ENCODE measurements at places on chromosomes 12 and 14.
A peak's percentile ranks its signal among the peaks of the same experiment; 100 is the strongest.

GRCh38 chr14:69268763-69269162 lies 8.8 kb downstream of the GALNT16 start:
- no peaks in the 10 kb centered on the region for H3K36me3 ChIP-seq
- no peak overlapping the region for H3K27ac ChIP-seq
- no peak overlapping the region for H3K4me3 ChIP-seq
- no peaks in the 10 kb centered on the region for H3K4me1 ChIP-seq
- H3K27me3 ChIP-seq, result peaks cover 3% of the 10 kb centered on the region

- H3K4me3 ChIP-seq, result no peak overlapping the region
- DNase-seq, result no peak
Observed at GRCh38 chr12:124484526-124484953, 82.9 kb downstream of the NCOR2 start.

DNA sequence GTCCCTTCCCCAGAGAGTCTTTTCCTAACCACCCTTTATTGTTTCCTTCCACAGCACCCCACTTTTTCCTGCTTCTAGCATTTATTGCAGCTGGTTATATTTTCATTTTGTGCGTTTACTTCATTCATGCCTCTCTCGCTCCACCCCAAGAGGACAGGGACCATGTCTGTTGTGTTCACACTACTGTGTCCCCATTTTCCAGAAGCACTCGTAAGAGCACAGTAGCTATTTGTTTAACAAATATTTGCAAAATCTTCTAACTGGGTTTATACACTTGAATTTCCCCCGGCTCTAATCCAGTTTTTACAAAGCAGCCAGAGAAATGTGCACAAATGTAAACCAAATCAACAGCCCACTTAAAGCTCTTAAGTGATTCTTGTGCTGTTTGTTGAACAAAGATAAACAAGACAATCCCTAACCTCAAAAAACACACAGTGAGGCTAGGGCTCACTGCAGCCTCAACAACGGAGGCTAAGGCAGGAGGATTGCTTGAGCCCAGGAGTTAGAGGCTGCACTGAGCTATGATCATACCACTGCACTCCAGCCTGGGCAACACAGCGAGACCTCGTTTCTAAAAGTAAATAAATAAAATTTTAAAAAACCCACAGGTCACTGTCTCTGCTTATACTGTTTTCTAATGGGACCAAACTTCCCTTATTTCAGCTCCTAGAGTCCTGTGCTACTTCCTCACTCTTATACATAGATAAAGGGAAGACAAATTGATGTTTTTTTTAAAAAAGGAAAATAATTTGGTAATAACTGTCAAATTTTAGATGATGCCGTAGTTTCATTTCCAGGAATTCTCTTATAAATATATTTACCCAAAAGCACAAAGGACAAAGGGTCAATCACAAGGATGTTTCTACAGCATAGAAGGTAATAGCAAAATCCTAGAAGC lies 6.6 kb upstream of the ABCD4 start:
- DNase-seq, result no peak
- no peak overlapping the region for H3K4me3 ChIP-seq
- no peaks in the 10 kb centered on the region for H3K27me3 ChIP-seq
- no peak overlapping the region for H3K27ac ChIP-seq
- no peaks in the 10 kb centered on the region for H3K36me3 ChIP-seq
- H3K4me1 ChIP-seq, result no peaks in the 10 kb centered on the region

- H3K27me3 ChIP-seq, result no peaks in the 10 kb centered on the region
- H3K36me3 ChIP-seq, result no peaks in the 10 kb centered on the region
- peaks cover 51% of the 10 kb centered on the region for H3K4me1 ChIP-seq
- no peak overlapping the region for H3K4me3 ChIP-seq
Observed at GRCh38 chr12:124719231-124719630, 144.4 kb downstream of the SCARB1 start.

- H3K4me1 ChIP-seq, result no peaks in the 10 kb centered on the region
- H3K36me3 ChIP-seq, result no peaks in the 10 kb centered on the region
- H3K27me3 ChIP-seq, result peaks cover 6% of the 10 kb centered on the region
- no peak within 1 kb of the TSS for H3K27ac ChIP-seq
- H3K4me3 ChIP-seq, result peak within 1 kb of the TSS; percentile 9
Observed at GRCh38 chr12:102917026-102917787, at the start of gene PAH. PAH (minus strand) TSS chr12:102917244; CDS start chr12:102917130, 114 bp downstream.

GRCh38 chr12:53506450-53506785 lies 866 bp downstream of the NPFF start:
- no peaks in the 10 kb centered on the region for H3K27me3 ChIP-seq
- peaks cover 33% of the 10 kb centered on the region for H3K36me3 ChIP-seq
- no peak overlapping the region for H3K27ac ChIP-seq
- DNase-seq, result no peak
- H3K4me3 ChIP-seq, result no peak overlapping the region
- H3K4me1 ChIP-seq, result peaks cover 23% of the 10 kb centered on the region

DNA sequence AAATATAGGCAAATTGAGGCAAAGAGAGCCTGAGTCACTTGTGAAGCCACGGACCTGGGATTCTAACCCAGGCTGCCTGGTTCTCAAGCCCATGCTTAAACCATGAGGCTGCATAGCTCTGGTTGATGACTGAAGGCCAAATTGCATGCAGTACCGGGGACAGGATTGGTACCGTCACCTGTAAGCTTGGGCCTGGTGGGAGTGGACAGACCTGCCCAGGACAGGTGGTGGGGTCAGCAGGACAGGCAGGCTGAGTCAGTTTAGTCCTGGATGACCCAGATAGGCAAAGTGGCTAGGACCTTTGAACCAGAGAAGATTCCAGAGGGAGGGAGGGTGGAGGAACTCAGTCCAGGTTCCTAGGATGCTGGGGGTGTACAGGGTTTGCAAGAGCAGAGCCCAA lies 25.8 kb downstream of the RIN3 start:
- no peaks in the 10 kb centered on the region for H3K4me1 ChIP-seq
- no peak overlapping the region for H3K4me3 ChIP-seq
- H3K27ac ChIP-seq, result no peak overlapping the region
- H3K27me3 ChIP-seq, result no peaks in the 10 kb centered on the region
- H3K36me3 ChIP-seq, result no peaks in the 10 kb centered on the region

GRCh38 chr12:11677752-11678151 lies 28.3 kb downstream of the ETV6 start:
- peaks cover under 1% of the 10 kb centered on the region for H3K4me1 ChIP-seq
- DNase-seq, result no peak
- no peak overlapping the region for H3K4me3 ChIP-seq
- H3K27ac ChIP-seq, result no peak overlapping the region
- H3K27me3 ChIP-seq, result no peaks in the 10 kb centered on the region
